ENCODE measurements at places on chromosomes 3 and 15. TPM values are rescaled to one million over a fixed set of nuclear protein-coding genes. Genes with fewer than 3 reads are reported as not detected.

DNA sequence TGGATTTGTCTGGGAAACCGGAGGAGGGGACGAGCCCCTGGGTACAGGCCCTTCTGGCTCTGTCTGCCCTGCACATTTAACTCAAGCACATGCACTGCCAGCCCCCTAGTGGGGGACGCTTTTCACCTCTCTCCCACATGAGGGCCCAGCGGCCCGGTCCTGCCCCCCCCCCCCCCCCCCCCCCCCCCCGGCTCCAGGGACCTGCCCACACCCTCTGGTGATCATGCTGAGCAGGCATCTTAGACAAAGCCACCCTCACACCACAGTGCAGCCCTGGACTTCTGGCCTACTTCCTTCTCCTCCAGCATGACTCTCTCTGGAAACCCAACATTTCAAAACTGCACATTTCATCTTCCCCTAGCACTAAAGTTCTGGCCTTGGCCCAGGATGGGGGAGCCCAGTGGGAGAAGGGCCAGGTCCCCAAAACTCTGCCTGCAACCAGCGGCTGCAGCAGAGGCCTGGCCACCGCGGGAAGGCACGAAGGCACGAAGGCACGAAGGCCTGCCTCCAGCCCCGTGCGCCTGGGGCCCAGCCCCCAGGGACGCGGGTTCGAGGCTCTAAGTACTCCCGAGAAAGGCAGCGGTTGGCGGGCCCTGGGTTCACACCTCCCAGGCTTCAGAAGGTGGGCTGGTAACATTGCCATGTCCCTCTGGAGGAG is 14.1 kb downstream of the KLF15 start:
- H3K27ac ChIP-seq: no peak overlapping the region
- DNase-seq: peak; percentile 33
- H3K36me3 ChIP-seq: no peaks in the 10 kb centered on the region
- no peaks in the 10 kb centered on the region for H3K27me3 ChIP-seq

DNA sequence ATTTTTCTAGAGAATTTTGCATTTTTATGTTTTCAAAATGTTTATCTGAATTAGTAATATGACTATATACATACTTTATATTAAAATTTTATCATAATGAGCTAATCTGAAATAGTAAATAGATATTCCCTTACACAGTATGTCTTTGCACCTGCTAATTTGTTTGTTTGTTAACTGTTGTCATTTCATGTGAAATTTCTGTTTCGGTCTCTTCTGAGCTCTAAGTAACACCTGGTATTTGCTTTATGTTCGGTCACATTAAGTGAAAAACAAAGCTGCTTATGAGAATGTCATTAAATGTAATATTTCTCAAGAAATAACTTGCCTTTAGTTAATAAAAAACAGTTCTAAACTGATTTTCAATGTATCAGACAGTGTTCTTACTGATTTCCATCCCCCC is 61.1 kb downstream of the FNDC3B start:
- H3K36me3 ChIP-seq: peaks cover 4% of the 10 kb centered on the region
- H3K27me3 ChIP-seq: peaks cover 2% of the 10 kb centered on the region
- no peak overlapping the region for H3K27ac ChIP-seq
- DNase-seq: no peak

DNA sequence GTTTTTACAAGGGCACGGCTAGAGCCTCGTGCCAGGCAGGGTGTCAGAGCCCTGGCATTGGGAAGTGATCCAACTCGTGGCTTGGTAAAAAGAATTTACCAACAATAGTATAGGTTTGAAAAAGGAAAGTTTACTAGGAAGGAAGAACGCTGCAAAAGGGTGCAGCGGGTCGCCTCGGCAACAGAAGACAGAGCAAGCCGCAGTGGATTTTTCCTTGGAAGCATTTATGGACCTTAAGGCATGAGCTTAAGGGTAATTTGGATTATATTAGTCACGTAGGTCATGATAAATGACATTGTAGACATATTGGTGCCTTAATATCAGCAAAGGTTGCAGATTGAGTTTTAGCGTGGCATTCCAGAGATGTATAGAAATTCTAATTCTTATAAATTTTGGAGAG is 163.4 kb upstream of the PPP2R3A start:
- no peaks in the 10 kb centered on the region for H3K36me3 ChIP-seq
- H3K27me3 ChIP-seq: no peaks in the 10 kb centered on the region
- H3K4me3 ChIP-seq: no peak overlapping the region

DNA sequence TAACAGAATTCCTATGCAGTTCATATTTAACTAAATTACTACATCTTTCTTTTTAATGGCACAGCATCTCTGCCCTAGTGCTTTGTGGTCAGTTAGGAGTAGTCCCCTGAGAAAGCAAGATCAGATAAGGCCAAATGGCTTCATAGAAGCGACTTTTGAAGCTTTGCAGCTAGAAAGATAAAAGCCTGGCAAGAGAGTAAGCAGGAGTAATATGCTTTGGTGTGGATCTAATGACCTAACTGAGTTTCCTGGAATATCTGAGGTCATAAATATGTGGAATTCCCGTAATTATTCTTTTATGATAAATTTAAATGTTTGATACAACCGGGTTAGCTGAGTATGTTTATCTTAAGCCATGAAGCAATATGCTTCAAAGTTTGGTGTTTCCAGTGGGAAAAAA is 374.9 kb upstream of the LRRC3B start:
- H3K36me3 ChIP-seq: no peaks in the 10 kb centered on the region
- no peak overlapping the region for H3K27ac ChIP-seq
- DNase-seq: no peak
- no peak overlapping the region for H3K4me3 ChIP-seq

DNA sequence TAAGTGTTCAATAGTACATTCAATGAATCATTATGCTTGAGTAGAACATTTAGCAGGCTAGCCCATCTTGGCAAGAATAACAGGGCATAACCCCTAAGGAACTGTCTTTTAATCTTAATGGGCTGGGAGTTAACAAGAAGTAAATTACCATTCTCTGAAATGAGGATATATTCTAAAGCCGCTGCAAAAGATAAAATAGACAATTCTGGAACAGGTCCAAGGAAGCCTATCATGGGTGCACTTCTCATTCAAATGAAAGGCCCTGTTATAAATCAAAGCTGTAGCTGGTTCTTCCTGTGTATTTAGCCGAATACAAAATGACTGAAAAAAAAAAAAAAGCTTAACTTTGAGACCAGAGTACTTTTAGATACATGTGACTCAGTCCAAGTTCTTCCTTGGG is 15.6 kb downstream of the MTHFS start:
- H3K4me1 ChIP-seq: peaks cover 12% of the 10 kb centered on the region
- no peaks in the 10 kb centered on the region for H3K27me3 ChIP-seq
- H3K36me3 ChIP-seq: peaks cover 83% of the 10 kb centered on the region
- no peak for DNase-seq

DNA sequence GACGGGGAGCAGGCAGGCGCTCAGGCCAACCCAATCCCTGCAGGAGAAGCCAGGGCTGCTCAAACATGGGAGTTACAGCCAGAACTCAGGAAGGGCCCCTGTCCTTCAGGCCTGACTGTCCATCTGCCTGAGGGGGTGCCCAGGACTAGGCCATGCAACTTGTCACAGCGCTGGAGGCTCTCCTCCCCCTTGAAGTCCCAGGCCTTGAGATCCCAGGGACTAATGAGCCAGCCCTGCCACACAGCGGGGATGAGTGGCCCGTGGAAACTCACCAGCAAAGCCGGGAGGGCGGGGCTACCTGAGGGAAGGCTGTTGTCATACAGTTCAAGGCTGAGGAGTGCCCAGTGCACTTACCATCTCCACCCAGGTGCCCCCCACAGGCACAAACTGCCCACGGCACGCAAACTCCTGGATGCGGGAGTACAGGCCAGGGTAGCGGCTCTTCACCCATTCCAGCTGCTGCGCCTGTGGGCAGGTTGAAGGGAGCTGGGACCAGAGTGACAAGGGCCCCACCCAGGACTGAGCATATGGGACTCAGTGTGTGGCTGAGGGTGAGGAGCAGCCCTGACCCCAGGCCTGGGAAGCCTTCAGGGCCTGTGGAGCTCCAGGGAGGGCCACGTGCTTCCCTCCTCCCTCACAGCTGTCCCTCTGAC is 6.3 kb downstream of the MAN2C1 start:
- H3K4me1 ChIP-seq: peaks cover 4% of the 10 kb centered on the region
- no peaks in the 10 kb centered on the region for H3K27me3 ChIP-seq
- H3K27ac ChIP-seq: no peak overlapping the region
- peaks cover 30% of the 10 kb centered on the region for H3K36me3 ChIP-seq

DNA sequence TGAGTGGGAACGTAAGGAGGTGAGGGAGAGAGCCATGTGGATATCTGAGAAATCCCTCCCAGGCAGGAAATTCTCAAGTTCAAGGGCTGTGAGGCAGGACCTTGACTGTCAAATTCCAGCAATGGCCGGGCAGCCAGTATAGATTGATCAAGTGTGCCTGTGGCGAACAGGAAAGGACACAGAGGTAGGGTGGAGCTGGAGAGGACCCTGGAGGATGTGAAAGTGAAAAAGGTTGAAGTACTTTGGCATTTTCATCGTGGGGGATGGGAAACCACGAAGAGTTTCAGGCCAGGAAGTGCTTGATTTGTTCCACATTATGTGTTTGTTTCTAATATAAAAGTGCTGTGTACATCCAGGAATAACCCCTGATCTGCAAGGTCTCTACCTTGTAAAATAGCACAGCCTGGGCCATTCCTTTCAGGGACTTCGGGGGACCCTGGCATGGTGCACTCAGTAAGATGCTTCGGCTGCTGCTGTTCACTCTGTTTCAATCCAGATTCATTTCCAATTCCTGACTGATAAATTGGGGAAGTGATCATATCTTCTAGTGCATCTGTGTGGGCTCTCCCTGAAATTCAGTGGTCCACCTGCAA is 156.6 kb downstream of the MCTP2 start:
- H3K36me3 ChIP-seq: peaks cover 44% of the 10 kb centered on the region
- H3K27me3 ChIP-seq: no peaks in the 10 kb centered on the region
- DNase-seq: peak; percentile 80
- H3K4me1 ChIP-seq: peaks cover 25% of the 10 kb centered on the region

DNA sequence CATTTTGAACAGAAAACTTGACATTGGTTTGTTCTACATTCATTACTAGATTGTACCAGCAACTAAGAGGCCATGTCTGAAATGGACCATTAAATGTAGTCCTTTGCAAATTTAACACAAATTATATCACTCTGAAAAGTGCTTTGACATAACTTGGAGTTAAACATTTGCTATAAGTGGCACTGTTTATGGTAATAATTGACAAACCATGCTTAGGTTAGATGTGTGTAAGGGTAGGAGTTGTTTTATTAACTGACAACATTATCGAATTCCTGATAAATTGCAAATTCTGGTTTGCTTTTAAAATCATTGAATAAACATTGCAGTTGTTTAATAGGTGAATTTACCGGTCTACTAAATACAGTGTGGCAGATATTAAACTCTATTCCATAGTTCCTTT is 6.1 kb upstream of the TMEM207 start:
- H3K4me3 ChIP-seq: no peak overlapping the region
- H3K27me3 ChIP-seq: peaks cover 31% of the 10 kb centered on the region
- H3K27ac ChIP-seq: no peak overlapping the region
- no peaks in the 10 kb centered on the region for H3K36me3 ChIP-seq

DNA sequence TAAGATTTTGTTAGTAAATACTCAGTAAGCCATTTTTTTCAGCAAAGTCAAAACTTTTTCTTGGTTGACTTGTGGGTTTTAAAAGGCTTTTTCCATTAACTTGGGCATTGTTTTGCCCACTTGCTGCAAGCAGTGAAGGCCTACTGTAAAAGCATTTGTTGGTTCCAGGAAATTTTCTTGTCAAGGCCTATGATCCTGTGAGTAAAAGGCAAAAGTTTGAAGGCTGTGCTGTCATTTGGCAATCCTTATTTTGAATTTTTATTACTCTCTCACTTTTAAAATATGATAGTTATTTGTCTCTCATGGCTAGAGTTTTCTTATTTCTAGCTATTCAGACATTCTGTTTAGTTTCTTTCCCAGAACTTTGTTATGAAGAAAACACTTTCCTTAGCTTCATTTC is 13.0 kb downstream of the P2RY12 start:
- peaks cover 6% of the 10 kb centered on the region for H3K27me3 ChIP-seq
- H3K27ac ChIP-seq: no peak overlapping the region
- DNase-seq: no peak
- no peaks in the 10 kb centered on the region for H3K36me3 ChIP-seq
- H3K4me1 ChIP-seq: no peaks in the 10 kb centered on the region

DNA sequence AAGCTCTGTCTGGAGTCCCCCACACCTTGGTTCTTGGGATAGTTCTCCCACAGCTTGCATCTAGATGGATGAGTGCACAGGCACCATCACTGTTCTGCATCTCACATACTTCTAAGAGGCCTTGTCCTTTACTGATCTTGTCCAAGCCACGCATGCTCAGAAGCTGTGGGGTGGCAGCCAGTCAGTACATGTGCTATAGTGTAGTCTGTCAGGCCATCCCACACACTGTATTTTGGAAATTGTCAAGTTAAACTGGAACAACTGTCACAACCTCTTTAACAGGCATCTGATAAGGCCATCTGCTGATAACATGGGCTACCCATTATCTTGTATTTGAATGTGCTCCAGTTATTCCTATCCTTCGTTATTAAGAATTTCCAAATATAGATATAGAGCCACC is 296.5 kb upstream of the AZI2 start:
- no peak for DNase-seq
- H3K4me3 ChIP-seq: no peak overlapping the region
- H3K27ac ChIP-seq: no peak overlapping the region
- no peaks in the 10 kb centered on the region for H3K36me3 ChIP-seq
- H3K4me1 ChIP-seq: no peaks in the 10 kb centered on the region

- peak overlapping the region; percentile 68 for H3K4me3 ChIP-seq
- peak overlapping the region; percentile 91 for H3K27ac ChIP-seq
- peaks cover 48% of the 10 kb centered on the region for H3K4me1 ChIP-seq
- peaks cover 18% of the 10 kb centered on the region for H3K36me3 ChIP-seq
These were observed 3.7 kb upstream of the WDR82 start for GRCh38 chr3:52281981-52282801.

DNA sequence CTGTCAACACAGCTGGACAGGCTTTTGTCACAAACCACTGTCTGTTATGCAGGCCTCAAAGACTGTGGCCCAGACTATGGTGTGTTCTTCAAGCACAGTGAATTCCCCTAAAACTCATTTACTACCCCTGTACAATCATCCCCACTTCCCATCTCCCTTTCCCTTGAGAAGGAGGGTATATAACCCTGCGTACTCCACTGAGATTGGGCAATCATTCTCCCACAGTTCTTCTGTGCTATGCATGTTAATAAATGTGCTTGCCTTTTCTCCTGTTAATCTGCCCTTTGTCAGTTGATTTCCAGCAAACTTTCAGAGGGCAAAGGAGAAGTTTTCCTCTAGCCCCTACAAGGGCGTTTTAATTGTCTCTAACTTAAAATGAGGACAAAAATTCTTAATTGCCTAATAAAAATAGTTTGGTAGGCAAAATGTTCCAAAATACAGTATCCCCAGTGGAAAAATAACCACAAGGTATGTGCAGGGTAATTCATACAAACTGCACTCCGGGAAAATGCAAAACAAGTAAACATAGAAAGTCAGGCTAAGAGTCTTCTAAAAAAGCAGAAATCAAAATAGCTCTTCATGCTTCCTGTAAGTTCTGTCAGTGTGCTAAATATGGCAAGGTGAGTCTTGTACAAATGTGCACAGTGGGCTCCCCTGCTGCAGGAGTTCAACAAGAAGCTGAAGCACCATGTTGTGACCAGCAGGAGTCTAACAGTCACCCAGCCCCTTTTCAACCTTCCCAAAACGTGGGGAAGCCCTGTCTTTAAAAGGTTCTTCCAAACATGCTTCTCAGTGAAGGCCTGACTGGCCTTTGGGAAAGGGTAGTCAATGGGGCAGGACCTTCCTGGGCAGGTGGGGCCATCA is 10.2 kb downstream of the ATP10A start:
- H3K4me1 ChIP-seq: peaks cover 81% of the 10 kb centered on the region
- H3K4me3 ChIP-seq: peak overlapping the region; percentile 71
- DNase-seq: peak; percentile 67
- no peaks in the 10 kb centered on the region for H3K27me3 ChIP-seq
- H3K36me3 ChIP-seq: peaks cover 66% of the 10 kb centered on the region

- H3K4me1 ChIP-seq: no peaks in the 10 kb centered on the region
- H3K36me3 ChIP-seq: no peaks in the 10 kb centered on the region
- no peak overlapping the region for H3K4me3 ChIP-seq
These were observed 83.8 kb downstream of the PTPRG start for GRCh38 chr3:61645148-61645547.

Gene SLC2A2
- total RNA-seq: not detected
